ENCODE measurements at places on chromosomes 6 and 20.

DNA sequence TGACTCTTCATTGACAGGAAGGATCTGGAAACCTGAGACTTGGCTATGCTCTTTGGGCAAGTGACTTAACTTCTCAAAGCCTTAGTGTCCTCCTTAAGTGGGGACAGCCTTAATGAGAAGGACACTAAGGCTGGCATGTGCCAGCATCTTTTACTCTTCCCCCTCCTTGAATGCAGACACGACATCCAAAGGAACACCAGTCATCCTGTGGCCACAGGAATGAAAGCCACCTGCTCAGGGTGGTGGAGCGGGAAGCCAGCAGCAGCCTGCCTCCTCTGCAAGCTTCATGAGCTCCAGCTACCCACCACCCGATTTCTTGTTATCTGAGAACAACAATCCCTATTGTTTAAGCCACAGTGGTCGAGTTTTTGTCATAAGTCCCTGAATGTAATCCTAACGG, 44.5 kb downstream of the TMEM14B start:
- DNase-seq = no peak

GRCh38 chr20:39800548-39800947, 838.4 kb downstream of the DHX35 start:
- no peak for DNase-seq

- no peak for DNase-seq
Measured at GRCh38 chr6:69180361-69181067, 545.4 kb downstream of the ADGRB3 start.

DNA sequence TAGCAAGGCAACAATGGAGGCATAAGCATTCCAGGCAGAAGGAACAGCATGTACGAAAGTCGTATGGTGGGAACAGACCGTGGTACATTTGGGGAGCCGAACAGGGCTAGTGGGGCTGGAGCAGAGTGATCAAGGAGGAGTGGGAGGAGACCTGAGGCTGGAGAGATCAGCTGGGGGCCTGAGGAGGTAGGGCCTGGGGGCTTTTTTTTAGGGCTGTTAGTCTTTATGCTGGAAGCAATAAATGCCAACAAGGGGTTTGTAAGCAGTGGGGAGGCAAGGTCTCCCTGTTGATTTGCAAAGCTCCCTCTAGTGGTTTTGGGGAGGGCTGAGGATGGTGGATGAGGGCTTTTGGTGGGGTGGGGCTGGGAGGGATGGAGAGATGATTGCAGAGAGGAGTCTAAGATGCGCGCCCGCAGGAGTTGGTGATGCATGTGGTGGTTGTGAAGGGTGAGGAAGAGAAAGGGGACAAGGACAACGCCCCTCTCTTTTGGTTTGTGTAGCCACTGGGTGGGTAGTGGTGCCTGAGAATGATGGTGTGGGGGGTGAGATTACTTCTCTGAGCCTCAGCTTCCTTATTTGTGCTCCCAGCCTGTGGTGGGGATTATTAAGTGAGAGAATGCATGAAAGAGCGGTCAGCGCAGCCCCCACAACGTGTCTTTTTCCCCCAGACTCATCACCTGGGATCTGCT, 74.1 kb upstream of the TOX2 start:
- peak; percentile 59 for DNase-seq

DNA sequence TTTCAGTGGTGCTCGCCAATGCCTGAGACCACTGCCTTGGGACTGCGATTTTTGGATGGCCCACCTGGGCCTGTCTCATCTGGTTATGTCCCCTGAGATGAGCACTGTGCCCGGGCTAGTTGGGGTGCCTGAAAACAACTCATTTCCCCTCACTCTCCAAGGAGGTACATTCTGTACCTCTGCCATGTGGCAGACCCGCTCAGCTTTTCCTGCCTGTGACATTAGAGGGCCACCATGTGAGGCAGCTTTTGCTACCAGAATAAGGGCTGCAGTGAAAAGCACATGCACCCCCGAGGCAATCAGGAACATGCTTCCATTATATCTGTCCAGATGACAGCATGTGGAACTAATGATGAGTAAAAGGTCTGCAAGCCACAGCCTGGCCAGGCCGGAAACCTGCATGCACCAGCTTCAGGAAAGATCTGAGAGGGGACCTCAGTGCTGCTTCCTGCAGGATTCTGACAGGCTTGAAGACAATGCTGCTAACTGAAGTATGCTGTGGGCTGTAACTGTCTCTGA, 11.3 kb upstream of the SRSF6 start:
- DNase-seq = no peak

DNA sequence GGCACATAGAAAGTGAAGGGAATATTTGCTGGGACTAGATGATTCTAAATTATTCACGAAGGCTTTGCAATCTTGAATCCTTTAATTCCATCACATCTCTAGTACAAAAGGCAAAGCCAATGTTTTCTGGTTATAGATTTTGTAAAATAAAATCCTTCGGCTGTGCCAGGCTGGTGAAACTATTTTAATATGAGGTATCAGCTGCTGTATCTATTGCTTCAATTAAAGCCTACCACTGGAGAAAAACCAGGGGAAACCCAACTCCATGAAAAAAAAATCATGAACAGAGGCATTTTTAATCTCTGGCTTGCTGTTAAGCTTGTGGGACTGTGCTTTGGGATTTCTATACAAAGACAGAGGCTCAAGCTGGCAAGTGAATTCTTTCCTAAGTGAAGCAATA, 271.8 kb downstream of the QKI start:
- no peak for DNase-seq

DNA sequence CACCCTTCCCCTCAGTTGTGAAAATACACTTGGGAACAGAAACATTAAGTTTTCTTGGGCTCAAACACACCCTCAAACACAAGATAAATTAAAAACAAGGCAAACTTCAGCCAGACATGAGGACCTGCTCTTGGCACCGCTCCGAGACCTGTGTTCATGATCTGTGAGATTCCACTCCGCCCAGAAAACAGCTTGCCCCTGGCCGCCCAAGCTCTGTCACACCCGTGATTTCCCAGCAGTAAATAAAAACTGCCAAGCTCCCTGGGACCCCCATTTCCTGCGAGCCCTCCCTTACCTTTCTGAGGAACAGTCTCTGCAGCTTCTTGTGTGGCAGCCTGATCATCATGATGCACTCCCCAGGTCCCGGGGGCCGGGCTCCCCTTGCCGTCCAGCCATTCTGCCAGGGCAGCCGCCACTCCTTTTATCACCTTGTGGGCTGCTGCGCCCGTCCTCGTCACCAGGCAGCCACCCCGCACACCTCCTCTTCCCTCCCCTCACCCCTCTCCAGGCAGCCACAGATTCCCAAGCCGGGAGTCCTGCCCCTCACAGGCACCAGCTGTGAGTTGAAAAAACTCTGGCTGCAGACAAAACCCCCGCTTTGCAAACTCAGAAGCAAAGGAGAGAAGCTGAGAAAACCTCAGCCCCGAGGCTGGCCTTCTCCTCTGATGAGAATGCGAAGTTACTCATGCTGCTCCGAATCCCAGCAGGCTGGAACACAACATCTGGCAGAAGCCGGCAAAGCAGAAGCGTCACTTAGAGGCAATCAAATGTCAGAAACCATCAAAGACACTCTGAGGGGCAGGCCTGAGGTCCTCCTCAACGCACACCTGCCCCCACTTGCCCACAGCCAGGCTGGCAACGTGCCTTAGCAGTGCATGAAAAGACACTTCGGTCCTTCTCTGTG, 130.4 kb upstream of the RPS6KA2 start:
- DNase-seq = no peak

GRCh38 chr20:58135441-58136148, 92.9 kb downstream of the ANKRD60 start:
- peak; percentile 37 for DNase-seq

Measured in activated CD8-positive, alpha-beta memory T cell treated with anti-CD3 and anti-CD28 coated beads, Interleukin-2, amount 50 U/mL, for 48 hours (primary cell).